Mesenchymal stem cell (in vitro differentiated cells and primary cell): ENCODE measurements at places on chromosomes 1 and 21.
A peak's percentile ranks its signal among the peaks of the same experiment; 100 is the strongest.

GRCh38 chr1:79355090-79355489 is 348.6 kb upstream of the ADGRL4 start:
- DNase-seq: peak; percentile 40

DNA sequence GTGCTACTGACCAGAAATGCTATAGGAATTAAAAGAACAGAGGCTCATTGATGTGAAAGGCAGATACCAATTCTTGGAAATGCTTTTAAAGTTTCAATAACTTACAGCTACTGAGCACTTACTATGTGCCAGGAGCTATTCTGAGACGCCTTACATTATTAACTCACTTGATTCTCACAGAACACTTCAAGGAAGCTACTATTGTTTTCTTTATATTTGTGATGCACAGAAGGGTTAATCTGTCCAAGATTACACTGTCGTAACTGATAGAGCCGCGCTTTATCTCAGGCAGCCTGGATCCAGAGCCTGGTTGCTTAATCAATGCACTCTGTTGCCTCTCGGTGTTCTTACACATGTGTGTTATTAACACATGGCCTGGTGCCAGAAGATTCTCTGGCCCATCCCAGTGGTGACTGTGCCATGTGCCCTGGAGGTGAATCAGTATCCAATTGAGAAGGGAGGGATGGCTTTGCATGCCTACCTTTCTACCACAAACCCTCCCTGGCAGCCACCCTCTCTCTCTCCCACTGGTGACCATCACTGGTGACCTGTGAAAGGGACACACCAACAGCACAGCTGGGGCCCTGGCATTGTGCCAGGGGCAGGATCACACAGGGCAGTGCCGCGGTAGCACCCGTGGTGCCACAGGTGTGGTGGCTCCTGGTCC is 8.8 kb downstream of the FMO1 start:
- DNase-seq: no peak

GRCh38 chr1:11550664-11551283 is 71.8 kb downstream of the DISP3 start:
- DNase-seq: peak; percentile 68

- DNase-seq: no peak
Observed at GRCh38 chr1:43143441-43143888, 28.6 kb downstream of the EBNA1BP2 start.

DNA sequence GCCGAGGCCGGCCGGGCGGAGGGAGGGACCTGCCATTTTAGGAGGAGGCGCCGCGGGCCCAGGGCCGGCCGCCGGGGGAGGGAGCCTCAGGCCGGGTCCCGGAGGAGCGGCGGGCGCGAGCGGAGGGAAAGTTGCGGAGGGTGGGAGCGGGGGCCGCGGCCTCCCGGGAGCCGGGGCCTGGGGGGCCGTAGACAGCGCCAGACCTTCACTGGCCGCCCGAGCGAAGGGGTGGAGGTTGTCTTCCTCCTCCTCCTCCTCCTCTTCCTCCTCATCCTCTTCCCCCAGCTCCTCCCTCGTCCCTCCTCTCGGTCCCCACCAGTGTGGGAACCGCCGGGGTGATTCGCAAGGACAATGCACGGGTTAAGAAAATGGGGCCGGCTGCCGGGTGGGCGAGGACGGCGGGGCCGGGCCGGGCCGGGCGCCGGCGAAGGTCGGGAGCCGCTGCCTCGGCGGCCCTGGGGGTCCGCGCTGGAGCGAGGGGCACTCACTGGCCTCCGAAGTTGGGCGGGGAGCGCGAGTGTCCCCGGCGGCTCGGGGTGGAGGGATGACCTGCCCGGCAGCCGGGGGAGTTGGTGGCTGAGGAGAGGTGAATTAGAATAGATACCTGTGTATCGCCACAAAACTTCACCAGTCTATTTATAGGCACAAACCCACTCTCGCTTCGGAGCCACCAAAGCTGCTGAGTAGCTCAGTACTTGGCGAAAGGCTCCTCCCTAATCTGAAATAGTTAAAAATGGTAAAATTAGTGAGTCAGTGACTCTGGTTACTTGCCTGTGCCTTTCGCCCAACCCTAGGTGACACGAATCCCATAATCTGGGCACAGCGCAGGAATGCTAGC is 1.3 kb downstream of the DYRK1A start:
- peak; percentile 48 for DNase-seq

DNA sequence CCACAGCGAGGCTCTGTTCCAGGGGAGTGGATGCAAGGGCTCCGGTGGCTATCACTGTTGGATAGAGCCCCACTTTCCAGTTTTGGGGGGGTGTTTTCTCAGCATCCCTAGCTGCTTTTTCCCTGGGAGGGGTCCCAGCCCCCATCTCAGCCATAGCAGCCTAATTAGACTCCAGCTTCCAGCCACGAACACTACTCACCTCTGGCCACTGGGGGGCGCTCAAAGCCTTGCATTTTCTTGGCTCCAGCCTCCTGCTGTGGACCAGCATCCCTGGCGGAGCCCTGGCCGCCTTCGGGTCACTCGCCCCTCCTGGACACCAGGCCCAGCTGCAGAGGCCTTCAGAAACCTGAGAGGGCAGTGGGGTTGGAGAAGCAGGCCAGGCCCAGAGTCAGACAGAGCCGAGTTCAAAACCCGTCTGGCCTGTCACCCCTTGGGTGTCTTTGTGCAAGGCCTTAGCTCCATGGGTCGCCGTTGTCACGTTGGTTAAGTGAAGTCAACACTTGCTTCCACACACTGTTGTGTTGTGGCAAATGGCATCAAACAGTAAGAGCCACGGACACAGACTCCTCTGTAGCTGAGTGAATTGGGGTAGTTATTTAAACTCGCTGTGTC is 93.5 kb upstream of the ACTL8 start:
- peak; percentile 61 for DNase-seq

DNA sequence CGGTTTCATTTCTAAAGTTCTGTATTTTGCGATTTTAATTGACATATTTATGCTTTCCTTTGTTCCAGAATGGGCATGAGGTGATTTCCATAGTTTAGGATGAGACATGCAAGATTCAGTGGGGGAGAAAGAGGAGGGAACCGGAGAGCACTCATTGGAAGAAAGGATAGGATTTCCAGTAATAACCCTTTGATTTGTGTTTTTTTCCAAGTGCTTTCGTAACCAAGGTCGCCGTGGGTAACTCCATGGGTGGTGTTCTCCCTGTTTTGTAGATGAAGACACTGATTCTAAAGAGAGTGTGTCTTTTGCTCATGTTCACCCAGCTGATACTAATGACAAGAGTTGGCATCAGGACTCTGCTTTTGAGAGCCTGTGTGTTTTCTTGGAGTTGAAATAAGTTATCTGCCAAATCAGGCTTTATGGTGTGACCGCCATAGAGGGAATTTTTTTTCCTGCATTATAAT is 170.1 kb downstream of the DHRS3 start:
- peak; percentile 20 for DNase-seq

GRCh38 chr1:108583757-108584427 is 24.0 kb downstream of the EEIG2 start:
- DNase-seq: peak; percentile 75

- peak; percentile 42 for DNase-seq
Observed at GRCh38 chr1:181139631-181140061, 51.1 kb downstream of the IER5 start.

- DNase-seq: peak; percentile 87
Observed at GRCh38 chr1:52552236-52552504, 722 bp downstream of the TUT4 start.
